Sigmoid colon (tissue), 7 donors: ENCODE measurements at places on chromosomes 4 and X. TPM values are rescaled to one million over a fixed set of nuclear protein-coding genes. Genes with fewer than 3 reads are reported as not detected.
A peak's percentile ranks its signal among the peaks of the same experiment; 100 is the strongest.

Gene ARHGAP36
- 0.23 TPM for polyA plus RNA-seq

Gene BEND2
- not detected for polyA plus RNA-seq

Gene FGF13
- 1.4 TPM for polyA plus RNA-seq

Gene SSX3
- polyA plus RNA-seq = not detected

Gene NXF2
- polyA plus RNA-seq = not detected

Gene BEX3
- polyA plus RNA-seq = 62.6 TPM

Gene TMEM165
- polyA plus RNA-seq = 12.9 TPM

Gene ASMT
- polyA plus RNA-seq = 0.22 TPM

Gene FDCSP
- polyA plus RNA-seq = not detected

- no peak overlapping the region for H3K4me3 ChIP-seq
- no peaks in the 10 kb centered on the region for H3K36me3 ChIP-seq
- H3K27me3 ChIP-seq = no peaks in the 10 kb centered on the region
Observed at GRCh38 chr4:159682996-159683395, 580.1 kb downstream of the RAPGEF2 start.

- no peaks in the 10 kb centered on the region for H3K27me3 ChIP-seq
- H3K4me3 ChIP-seq = peak within 1 kb of the TSS; percentile 45
- DNase-seq = no peak
- peak within 1 kb of the TSS; percentile 74 for H3K27ac ChIP-seq
- peaks cover 10% of the 10 kb centered on the region for H3K4me1 ChIP-seq
- H3K36me3 ChIP-seq = peaks cover under 1% of the 10 kb centered on the region
Observed at GRCh38 chr4:112296949-112297880, at the start of gene ALPK1. TSS of gene ALPK1 (plus strand) at chr4:112297369.

DNA sequence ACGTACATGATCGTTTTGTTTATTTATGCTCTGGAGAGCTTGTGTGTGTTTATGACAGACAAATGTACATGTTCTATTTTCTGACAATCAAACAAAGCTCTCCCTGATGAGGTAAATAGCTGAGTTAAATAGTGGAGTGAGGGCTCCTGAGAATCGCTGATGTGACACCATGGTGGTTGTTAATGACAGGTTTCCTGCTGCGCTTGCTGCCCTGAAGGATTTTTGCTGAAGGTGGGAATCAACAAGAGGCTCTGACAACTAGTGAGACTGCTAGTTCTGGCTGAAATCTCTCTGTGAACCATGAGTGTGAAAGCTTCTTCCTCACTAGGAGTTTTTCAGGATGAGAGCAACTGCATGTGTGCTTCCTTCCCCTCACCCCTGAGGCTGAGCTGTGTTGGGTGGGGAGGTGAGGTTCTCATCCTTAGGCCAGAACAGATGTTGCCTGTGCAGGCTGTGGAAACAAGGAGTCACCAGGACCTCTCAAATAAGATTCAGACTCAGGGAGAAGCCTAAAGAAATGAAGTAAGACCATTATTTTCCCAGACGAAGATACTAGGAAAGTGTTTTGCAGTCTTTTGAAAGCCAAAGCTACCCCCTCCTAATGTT lies 173.4 kb upstream of the JADE1 start:
- H3K27me3 ChIP-seq = no peaks in the 10 kb centered on the region
- H3K36me3 ChIP-seq = no peaks in the 10 kb centered on the region
- H3K27ac ChIP-seq = no peak overlapping the region
- H3K4me1 ChIP-seq = peaks cover 33% of the 10 kb centered on the region

GRCh38 chrX:31796624-31797023 lies 724.8 kb upstream of the FTHL17 start:
- H3K4me3 ChIP-seq = no peak overlapping the region
- no peaks in the 10 kb centered on the region for H3K27me3 ChIP-seq
- H3K36me3 ChIP-seq = no peaks in the 10 kb centered on the region
- no peak overlapping the region for H3K27ac ChIP-seq
- no peaks in the 10 kb centered on the region for H3K4me1 ChIP-seq

DNA sequence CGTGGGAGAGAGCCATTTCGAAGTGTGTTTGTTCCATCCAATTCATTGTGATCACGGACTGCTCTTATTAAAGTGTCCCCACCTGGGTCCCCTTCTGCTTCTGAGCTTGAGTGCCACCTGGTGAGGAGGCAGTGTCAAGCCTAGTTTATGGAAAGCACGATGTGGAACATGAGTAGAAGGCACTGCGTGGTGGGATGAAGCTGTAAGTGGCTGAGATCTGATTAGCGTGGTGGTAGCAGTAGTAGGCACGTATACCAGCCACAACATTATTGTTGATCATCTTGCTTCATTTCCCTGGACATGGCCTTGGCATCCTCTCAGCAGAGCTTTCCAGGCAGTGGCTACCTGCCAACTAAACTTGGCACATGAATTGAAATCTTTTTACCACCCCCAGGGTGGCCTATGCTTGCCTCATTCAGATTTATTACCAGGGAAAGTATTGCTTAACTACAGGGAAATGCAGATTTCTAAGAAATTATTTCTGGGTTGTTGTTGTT lies 46.4 kb downstream of the GPAT3 start:
- peaks cover 9% of the 10 kb centered on the region for H3K4me1 ChIP-seq
- H3K36me3 ChIP-seq = no peaks in the 10 kb centered on the region
- no peak overlapping the region for H3K27ac ChIP-seq
- peak; percentile 68 for DNase-seq
- no peaks in the 10 kb centered on the region for H3K27me3 ChIP-seq

- no peaks in the 10 kb centered on the region for H3K27me3 ChIP-seq
- no peak overlapping the region for H3K4me3 ChIP-seq
- no peaks in the 10 kb centered on the region for H3K4me1 ChIP-seq
- no peaks in the 10 kb centered on the region for H3K36me3 ChIP-seq
Observed at GRCh38 chrX:103417370-103417769, 41.0 kb downstream of the BEX3 start.

DNA sequence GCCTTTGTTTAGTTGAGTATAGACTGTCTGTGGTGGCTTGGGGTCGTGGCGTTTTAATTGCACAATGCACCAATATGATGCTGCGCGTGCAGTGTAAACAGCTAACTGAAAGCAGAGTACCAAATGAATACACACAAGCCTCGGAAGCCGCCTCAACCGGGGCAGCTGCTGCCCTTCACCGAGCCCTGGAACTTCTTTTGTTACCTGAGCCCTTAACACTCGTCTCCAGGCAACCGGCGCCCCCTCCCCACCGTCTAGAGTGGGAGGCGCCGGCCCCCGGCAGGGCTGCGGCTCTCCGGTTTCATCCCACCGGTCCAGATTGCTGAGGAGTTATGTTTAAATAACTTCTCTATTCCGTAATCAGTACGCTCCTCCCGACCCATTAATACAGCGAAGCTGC lies 173.2 kb upstream of the TBL1X start:
- H3K4me1 ChIP-seq = no peaks in the 10 kb centered on the region
- no peaks in the 10 kb centered on the region for H3K36me3 ChIP-seq
- H3K4me3 ChIP-seq = no peak overlapping the region
- no peak for DNase-seq
- no peaks in the 10 kb centered on the region for H3K27me3 ChIP-seq

GRCh38 chrX:30302956-30303355 lies 6.2 kb downstream of the NR0B1 start:
- no peak for DNase-seq
- no peak overlapping the region for H3K4me3 ChIP-seq
- H3K4me1 ChIP-seq = no peaks in the 10 kb centered on the region
- no peaks in the 10 kb centered on the region for H3K36me3 ChIP-seq
- no peaks in the 10 kb centered on the region for H3K27me3 ChIP-seq

GRCh38 chr4:22874334-22874912 lies 181.7 kb downstream of the GBA3 start:
- DNase-seq = no peak
- no peak overlapping the region for H3K4me3 ChIP-seq
- no peaks in the 10 kb centered on the region for H3K36me3 ChIP-seq
- no peaks in the 10 kb centered on the region for H3K27me3 ChIP-seq

- no peaks in the 10 kb centered on the region for H3K36me3 ChIP-seq
- H3K27me3 ChIP-seq = no peaks in the 10 kb centered on the region
- no peak overlapping the region for H3K4me3 ChIP-seq
- H3K4me1 ChIP-seq = no peaks in the 10 kb centered on the region
- H3K27ac ChIP-seq = no peak overlapping the region
Observed at GRCh38 chr4:156326246-156326645, 372.6 kb upstream of the CTSO start.

- peaks cover 9% of the 10 kb centered on the region for H3K4me1 ChIP-seq
- H3K4me3 ChIP-seq = no peak overlapping the region
- H3K27ac ChIP-seq = no peak overlapping the region
- no peaks in the 10 kb centered on the region for H3K27me3 ChIP-seq
Observed at GRCh38 chr4:137601934-137602333, 69.6 kb upstream of the PCDH18 start.

GRCh38 chr4:112889619-112890527 lies 159.6 kb upstream of the ANK2 start:
- DNase-seq = no peak
- H3K27me3 ChIP-seq = no peaks in the 10 kb centered on the region
- H3K36me3 ChIP-seq = no peaks in the 10 kb centered on the region
- peaks cover 22% of the 10 kb centered on the region for H3K4me1 ChIP-seq
- H3K4me3 ChIP-seq = peak overlapping the region; percentile 40
- H3K27ac ChIP-seq = peak overlapping the region; percentile 78
